ENCODE measurements at places on chromosomes 1 and 21.
A peak's percentile ranks its signal among the peaks of the same experiment; 100 is the strongest.

DNA sequence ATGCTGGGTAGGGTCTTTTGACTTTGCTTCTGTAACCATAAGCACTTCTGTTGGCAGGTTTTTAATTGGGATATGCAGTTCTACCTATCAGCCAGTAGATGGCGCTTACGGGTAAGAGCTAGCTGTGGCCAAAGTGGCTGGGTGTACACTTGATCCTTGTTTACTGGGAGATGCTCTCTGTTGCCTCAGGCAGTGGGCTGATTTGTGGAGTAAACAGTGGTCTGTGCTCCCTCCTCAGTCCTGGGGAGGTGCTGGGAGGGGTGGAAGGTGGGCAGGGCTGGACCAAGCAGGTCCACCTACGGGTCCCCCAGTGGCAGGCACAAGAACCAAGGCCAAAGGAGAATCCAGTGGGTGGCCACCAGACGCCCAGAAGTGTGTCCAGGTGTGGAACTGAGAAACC lies 43.4 kb downstream of the RALGPS2 start:
- DNase-seq = peak; percentile 37

DNA sequence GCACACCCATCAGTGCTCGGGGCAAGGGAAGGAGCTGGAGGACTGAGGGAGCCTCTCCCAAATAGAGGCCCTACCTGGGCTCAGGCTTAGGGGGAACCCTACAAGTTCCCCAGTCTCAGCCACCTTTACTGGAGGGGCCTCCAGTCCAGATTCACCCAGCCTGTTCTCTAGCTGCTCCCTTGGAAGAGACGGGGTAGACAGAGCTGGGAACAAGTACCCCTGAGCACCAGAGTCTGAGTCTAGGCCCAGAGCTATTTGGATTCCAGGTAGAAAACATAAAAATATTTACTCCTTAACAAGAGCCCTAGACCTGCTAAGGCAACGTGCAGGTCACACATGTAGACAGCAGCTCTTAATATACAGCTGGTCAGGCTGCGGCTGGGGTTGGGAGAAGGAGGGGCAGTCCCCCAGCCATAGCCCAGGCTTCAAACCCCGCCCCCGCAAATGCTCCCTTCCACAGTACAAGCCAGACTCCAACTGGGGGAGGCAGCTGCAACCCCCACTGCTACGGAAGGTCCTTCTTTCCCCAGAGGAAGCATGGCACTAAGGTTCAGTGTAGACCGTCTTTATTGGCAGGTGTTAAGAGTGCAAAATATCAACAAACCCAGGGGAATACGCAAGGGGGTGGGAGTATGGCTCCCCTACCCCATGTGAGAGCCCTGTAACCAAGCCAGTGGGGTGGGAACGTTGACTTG lies 8.0 kb downstream of the TENT5B start:
- no peak for DNase-seq

DNA sequence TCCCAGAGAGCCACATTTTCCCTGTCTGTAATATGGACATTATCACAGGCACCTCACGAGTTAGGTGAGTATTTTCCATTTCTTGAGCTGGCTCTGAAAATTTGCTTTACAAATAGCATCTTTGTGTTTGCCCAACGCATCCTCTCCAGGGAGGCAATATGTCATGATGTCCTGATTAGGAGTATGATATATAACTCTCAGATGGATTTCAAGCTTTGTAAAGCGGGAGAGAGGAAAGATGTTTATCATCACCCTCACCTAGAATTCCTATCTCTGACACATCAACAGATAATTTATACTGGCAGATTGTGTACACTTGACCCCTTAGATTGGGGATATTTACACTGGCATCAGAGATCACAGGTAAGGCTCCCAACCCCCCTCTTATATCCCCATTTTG lies 730.7 kb upstream of the RGS18 start:
- no peak for DNase-seq

GRCh38 chr1:3752400-3752945 lies at the start of gene CCDC27:
Gene CCDC27 (plus strand): TSS chr1:3752450. CDS start chr1:3752482, 32 bp downstream.
- DNase-seq = no peak

DNA sequence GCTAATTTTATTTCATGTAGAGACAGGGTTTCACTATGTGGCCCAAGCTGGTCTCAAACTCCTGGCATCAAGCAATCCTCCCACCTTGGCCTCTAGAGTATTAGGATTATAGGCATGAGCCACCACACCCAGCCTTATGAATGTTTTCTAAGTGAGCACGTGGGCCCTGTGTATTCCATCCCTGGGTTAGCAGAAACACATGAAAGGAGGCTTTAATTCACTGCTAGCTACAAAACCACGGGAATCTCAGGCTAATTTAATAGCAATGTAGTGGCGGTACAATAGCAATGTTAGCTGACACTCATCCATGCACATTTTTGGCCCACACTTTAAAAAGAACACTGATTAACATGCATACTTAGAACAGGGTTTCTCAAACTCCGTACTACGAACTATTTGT lies 32.0 kb downstream of the VTCN1 start:
- DNase-seq = no peak

DNA sequence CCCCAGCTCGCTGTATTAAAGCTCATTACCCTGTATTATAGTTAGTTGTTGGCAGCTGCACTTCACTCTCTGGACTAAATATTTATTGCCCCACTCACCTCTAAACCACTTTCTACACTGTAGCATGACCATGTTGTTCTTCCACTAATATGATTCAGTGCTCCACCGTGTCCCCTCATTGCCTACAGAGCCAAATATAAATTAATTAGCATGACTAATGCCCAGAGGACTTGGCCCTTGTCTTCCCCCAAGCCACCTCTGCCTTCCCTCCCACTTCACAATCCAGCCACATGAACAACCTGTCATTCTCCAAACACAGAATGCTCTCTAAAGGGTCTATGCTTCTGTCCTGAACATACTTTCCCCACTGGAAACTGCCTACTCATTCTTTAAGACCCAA lies 276.5 kb downstream of the PLPP3 start:
- no peak for DNase-seq

- DNase-seq = no peak
These were observed 39.6 kb downstream of the PRDM15 start for GRCh38 chr21:41839387-41840000.

GRCh38 chr1:24822887-24823286 lies 77.6 kb downstream of the CLIC4 start:
- DNase-seq = no peak

- no peak for DNase-seq
These were observed 36.8 kb downstream of the CASZ1 start for GRCh38 chr1:10759413-10760200.

GRCh38 chr1:243287123-243287460 lies 31.3 kb downstream of the SDCCAG8 start:
- no peak for DNase-seq

DNA sequence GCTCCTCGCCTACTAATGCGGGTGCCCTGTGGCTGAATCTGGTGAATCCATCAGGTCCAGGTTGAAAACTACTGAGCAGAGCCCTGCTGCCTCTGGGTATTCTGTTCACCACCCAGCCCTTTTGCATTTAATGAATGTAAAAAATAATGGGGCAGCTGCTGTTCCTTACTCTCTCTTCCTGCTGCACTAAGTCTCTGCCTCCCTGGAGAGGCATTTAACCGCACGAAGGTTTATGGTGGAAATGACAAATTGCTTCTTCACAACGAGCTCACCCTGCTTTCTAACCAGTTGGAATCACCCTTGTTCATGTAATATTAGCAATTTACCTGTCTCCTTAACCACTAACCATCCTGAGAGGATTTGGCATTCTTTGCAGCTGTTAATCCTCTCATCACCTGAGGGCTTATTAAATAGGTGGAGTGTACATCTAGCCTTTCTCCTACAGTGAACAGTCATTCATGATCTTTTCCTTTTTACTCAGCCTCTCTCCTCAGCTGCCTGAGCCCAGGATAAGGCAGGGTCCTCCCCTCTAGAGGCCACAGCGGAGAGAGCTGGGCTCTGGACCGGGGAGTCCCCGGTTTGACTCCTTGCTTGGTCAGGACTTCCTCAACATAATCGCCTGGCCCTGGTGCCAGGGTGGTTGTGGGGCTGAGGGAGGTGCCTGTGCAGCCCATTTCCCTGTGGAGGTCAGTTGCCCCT lies 97.6 kb downstream of the NOS1AP start:
- DNase-seq = no peak

DNA sequence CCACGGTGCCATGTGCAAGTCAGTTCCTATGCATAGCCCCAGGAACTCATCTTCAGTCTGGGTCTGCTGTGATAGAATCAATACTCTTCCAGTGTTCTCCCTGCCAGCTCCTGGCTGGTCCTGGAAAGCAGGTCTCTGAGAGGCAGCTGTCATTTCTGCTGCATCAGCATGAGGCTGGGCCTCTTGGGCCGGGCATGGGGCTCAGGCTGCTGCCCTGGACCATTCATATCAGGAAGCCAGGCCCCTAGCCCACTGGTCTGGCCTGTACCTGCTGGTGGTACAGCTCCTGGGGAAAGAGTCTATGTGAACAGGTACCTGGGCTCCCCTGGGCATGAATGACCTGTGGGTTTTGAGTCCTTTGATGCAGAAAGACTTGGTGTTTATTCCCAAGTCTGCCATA lies 173.6 kb upstream of the CSF3R start:
- DNase-seq = no peak

GRCh38 chr1:87689487-87689886 lies 360.8 kb downstream of the LMO4 start:
- DNase-seq = no peak
